Activated CD4-positive, alpha-beta memory T cell treated with anti-CD3 and anti-CD28 coated beads, Interleukin-2, amount 10 ng/mL, durations not matched to agents 7 days and 5 days (primary cell): ENCODE measurements at places on chromosomes 3 and 15.
A peak's percentile ranks its signal among the peaks of the same experiment; 100 is the strongest.

- no peak for DNase-seq
Observed at GRCh38 chr3:132008837-132009236, 26.0 kb downstream of the CPNE4 start.

DNA sequence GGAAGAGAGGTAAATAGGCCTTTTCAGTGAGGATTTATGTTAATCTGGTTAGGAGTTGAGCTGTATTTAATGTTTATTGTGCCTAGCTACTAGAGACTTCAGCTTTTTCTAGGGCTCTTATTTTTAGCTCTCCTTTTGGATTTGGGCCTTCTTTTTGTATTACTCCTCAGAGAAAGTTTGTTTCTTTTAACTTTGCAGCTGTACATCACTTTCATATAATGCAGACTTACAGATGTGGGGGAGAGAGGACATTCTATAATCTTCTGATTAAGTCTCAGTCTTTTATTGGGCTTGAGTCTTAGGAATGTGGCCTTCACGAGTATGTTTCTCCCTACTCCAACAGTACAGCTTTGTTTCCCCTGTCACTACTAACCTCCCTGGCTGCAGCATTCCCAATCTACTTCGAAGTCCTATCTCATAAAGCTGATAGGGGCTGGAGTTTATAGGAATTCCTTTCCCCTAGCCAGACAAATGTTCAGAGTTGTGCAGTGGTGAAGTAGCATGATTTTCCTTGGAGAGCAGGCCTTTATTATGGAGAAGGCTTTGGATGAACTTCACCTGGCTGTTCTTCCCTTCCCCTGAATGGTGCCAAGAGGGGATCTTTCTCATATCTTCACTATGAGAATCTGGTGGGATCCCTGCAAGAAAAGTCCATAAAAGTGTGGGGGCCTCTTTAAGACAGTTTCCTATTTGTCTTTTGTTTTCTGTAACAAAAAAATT is 82.2 kb upstream of the CBLB start:
- DNase-seq: no peak

DNA sequence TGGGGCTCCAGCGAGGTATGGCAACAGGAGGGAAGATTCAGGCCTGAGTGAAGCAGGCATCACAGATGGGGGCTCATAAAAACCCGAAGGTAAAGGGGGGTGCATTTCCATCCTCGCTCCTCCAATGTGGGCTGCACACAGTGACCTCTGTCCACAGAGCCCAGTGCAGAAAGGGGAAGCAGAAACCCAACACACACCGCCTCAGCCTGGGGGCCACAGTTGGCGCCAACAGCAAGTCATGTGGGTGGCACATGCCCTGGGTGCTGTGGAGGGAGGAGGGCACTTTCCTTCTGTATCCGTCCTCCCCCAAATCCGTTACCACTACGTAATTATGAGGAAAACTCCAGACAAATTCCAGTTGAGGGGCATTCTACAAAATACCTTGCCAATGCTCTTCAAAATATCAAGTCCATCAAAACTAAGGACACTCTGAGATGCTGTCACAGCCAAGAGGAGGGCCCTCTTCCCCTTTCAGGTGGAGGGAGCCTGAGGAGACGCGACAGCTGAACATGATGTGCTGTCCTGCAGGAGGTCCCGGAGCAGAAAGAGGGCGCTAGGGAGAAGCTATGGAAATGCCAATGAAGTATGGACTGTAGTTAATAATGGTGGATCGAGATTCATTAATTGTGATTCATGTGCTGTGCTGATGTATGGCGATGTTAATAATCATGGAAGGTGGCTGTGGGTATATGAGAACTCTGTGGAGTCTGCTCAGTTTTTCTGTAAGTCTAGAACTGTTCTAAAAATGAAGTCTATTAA is 16.4 kb downstream of the APBA2 start:
- no peak for DNase-seq

DNA sequence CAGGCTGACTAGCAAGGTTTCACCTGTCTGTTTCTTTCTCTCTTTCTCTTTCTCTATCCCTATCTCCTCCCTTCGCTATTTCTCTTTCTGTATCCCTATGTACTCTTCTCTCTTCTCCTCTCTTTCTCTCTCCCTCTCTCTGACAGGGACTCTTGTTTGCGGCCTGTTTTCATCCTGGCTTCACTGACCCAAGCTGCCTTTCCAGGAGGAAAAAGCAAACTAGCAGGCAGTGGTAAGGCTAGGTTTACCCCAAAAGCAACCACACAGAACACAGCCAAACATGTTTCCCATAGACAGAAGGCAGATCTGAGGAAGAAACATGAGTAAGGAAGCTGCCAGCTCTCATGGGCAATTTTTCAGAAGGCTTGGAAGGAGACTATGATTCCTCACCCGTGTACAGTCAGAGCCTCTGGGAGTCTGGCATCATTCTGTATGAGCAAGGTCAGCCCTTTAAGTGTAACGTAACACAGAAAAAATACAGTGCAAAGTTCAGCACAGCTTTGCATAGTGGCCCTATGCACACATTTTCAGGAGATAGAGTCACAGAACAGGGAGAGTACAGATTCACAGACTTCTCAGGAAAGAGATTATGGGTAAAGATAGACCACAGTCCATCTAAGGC is 61.0 kb downstream of the OCA2 start:
- DNase-seq: no peak

GRCh38 chr3:2567451-2567850 is 468.8 kb downstream of the CNTN4 start:
- DNase-seq: no peak

GRCh38 chr3:112464264-112464663 is 35.0 kb downstream of the BTLA start:
- no peak for DNase-seq

DNA sequence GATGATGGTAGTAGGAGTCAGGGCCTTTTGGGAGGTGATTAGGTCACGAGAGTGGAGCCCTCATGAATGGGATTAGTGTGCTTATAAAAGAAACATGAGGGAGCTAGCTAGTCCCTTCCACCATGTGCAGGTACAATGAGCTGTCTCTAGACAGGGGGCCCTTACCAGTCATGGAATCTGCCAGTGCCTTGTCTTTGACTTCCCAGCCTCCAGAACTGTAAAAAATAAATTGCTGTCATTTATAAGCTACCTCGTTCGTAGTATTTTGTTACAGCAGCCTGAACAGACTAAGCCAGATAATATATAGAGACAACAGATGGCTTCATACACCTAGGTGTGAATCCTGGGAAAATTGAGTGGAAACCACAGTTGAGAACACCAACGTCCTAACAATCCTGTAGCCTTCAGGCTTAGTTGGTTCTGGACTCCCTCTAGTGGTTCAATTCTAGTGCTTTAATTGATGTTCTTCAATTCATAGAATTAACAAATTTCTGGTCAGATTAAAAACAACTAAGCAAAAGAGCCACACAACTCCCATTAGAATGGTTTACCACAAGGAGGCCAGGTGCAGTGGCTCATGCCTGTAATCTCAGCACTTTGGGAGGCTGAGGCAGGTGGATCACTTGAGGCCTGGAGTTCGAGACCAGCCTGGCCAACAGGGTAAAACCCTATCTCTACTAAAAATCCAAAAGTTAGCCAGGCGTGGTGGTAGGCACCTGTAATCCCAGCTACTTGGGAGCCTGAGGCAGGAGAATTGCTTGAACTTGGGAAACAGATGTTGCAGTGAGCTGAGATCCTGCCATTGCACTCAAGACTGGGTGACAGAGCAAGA is 21.3 kb upstream of the GATM start:
- no peak for DNase-seq

- no peak for DNase-seq
Observed at GRCh38 chr3:188486126-188486525, 332.2 kb downstream of the LPP start.

DNA sequence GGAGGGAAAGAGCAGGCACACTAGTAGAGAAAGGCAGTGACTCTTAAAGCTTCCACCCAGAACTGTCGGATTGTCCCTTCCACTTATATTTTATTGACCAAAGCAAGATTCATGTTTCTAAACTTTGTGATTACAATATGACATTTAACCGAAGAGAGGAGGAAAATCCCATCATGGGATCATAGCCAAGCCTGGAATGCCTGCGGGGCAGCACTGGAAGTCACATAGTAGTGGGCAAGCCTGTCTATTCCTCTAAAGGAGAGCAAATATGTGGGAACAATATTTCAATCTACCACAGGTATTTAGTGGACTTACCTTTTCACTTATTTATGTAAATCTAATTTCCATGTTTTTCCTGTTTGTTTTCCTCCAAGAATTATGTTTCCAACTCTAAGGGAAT is 3.8 kb upstream of the TMOD3 start:
- no peak for DNase-seq

GRCh38 chr15:72306211-72306785 is 13.7 kb downstream of the CELF6 start:
- peak; percentile 66 for DNase-seq

GRCh38 chr15:75203908-75204263 is 2.2 kb downstream of the C15orf39 start:
- DNase-seq: peak; percentile 32
